Brain microvascular endothelial cell (primary cell): ENCODE measurements at places on chromosomes 2 and 18.

GRCh38 chr2:118291251-118291880 lies 203.1 kb downstream of the INSIG2 start:
- DNase-seq, result no peak

DNA sequence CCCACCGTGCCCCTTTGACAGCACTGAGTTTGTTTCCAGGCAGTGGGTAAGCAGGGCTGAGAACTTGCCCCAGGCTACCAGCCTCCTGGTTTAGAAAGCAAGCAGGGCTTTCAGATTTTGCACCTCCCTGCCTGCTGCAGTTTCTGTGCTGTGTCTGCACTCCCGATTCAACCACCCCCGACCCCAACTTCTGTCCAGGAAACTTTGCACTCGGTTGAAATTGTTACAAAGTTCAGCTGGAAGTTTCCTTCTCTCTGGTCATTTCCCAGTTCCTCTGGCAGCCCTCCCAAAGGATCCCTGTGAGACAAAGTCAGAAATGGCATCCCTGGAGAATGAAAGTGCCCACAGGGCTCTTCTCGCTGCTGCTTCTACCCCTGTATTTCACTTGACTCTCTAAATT lies 12.4 kb upstream of the UPP2 start:
- no peak for DNase-seq

DNA sequence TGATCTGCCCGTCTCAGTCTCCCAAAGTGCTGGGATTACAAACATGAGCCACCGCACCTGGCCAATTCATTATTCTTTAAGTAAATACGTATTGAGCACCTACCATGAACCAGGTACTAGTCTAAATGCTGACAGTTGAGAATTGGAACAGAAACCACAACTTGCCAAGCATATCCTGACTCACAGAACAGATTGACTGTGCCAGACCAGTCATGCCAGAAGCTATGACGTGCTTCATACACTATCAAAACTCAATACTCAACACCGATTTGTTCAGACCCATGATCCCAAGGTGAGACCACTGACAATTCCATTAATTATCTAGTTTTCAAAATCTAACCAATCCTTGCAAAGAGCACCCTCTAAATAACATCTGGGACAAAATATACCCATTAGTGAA lies 148.6 kb downstream of the B3GNT2 start:
- no peak for DNase-seq

DNA sequence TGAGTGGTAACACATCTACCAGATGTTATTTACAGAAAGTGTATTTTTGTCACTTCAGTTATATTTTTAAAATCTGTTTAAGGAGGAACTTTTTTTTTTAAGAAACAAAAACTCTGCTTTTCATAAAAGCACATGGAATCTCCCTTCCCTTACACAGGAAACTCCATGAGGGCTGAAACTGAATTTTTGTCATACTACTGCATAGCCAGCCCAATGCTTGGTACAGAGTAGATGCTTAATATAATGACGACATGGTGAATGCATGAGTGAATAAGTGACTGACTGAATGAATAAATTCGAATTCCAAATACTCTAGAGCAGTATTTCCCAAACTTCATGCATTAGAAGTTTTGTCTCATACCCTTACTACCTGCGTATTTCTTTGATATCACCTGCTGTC lies 86.5 kb downstream of the ROCK2 start:
- no peak for DNase-seq

DNA sequence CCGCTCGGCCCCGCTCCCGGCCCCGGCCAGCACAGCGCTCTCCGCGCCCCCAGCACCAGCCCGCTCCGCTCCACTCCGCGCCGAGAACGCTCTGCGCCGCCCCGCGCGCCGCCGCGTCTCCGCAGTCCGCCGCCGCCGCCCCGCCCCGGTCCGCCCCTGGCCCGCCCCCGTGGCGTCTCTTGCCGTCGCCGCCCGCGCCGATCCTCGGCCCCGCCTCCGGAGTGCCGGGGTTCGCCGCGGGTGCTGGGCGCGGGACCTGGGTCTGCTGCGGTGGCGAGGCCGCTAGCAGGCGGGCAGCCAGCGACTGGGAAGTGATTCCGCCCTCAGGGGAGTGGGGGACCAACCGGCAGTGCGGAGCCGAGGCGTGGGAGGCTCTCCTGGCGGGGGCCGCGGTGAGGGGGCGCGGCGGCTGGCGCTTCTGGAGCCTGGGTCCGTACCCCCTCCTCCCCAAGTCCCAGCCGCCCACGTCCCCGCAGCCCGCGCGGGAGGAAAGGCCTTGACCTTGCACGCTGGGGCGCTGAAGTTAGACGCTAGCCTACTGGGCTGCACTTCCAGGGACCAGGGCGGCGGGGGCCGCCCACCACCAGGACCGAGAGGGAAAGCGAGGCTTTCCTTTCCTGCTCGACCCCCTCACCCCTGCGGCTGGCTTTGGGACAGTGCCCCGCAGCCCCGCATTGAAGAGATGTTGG lies at the start of gene HS6ST1:
HS6ST1 (minus strand) TSS at position 93 of the 689 bp plus-strand sequence. CDS start 305 bp downstream, outside the sequence.
- DNase-seq, result peak; percentile 52

- DNase-seq, result no peak
Observed at GRCh38 chr2:217939629-217940245, 63.1 kb downstream of the TNS1 start.

DNA sequence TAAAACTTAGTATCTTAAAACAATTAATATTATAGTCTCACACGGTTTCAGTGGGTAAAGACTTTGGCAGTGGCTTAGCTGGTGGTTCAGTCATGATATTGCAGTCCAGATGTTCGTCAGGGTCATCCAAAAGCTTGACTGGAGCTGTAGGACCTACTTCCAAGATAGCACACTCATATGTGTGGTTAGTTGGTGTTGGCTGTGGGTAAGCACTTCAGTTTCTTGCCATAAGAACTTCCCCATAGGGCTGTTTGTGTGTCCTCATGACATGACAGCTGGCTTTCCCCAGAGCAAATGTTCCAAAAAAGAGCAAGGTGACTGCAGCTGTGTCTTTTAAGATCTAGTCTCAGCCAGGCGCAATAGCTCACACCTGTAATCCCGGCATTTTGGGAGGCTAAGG lies 48.5 kb upstream of the EPC2 start:
- no peak for DNase-seq

DNA sequence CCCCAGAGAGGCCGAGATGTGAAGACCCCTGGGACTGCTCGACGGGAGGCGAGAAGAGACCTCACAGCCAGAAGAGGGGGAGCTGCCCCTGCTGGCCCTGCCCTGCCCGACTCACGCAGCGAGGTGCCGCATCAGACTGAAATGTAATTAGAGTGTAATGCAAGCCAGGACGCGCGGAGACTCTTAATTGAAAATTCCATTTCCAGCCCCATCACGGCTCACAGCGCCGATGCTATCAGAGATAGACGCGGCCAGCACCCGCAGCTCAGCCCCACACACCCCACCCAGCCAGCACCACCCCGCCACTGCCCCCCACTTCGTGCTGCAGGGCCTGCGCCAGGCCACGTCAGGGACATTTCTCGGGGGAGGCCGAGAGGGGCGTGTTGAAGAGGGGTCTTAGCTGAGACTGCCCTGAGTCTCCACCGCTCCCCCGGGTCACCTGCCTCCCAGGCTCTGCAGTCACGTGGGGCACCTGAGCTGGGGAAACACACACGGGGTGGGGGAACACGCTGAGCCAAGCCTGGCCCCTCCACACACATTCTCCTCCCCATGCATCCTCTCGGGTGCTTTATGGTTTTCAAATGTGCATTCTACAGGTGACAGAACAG lies 78.1 kb downstream of the TEX51 start:
- DNase-seq, result no peak

- no peak for DNase-seq
Observed at GRCh38 chr18:36522509-36522908, 225.0 kb downstream of the FHOD3 start.

DNA sequence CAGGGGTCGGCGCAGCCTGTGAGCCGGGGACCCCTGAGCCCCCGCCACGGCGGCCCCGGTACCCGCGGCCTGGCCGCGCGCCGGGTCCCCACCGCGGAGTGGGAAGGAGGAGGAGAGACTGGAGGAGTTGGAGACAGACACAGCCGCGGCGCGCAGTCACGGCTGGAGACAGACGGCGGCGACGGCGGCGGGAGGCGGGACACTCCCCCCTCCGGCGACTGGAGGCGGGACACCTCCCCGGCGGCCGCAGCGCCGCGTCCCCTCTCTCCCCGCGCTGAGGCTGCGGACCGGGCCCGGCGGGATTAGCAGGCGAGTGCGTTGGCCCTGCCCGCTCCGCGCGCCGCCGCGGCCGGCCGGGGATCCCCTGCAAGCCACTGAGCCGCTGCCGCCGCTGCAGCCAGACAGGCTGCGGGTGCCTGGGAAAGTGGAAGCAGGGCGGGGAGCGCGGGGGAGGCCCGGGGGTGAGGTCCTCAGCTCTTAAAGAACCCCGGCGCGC lies 1.0 kb upstream of the LDLRAD4 start:
- DNase-seq, result no peak

- no peak for DNase-seq
Observed at GRCh38 chr2:219636144-219636915, 8.9 kb downstream of the SLC4A3 start.

GRCh38 chr2:197268786-197269584 lies 41.6 kb downstream of the ANKRD44 start:
- DNase-seq, result no peak

- no peak for DNase-seq
Observed at GRCh38 chr2:151491496-151491895, 81.8 kb downstream of the RIF1 start.

DNA sequence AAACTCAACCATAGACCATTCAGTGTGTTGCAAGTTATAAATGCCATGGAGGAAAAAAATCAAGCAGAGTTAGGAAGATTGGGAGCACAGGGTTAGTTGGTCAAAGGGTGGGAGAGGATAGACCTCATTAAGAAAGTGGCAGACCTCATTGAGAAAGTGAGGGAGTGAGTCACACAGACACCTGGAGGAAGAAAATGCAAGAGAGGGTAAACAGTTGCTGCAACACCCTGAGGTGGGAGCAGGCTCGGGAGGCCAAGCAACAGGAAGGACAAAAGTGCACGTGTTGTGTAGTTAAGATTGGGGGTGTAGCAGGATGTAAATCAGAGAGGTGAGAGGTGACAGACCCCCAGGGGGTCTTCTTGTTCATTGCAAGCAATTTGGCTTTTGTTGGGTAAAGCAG lies 6.4 kb downstream of the IL1RL1 start:
- DNase-seq, result no peak

DNA sequence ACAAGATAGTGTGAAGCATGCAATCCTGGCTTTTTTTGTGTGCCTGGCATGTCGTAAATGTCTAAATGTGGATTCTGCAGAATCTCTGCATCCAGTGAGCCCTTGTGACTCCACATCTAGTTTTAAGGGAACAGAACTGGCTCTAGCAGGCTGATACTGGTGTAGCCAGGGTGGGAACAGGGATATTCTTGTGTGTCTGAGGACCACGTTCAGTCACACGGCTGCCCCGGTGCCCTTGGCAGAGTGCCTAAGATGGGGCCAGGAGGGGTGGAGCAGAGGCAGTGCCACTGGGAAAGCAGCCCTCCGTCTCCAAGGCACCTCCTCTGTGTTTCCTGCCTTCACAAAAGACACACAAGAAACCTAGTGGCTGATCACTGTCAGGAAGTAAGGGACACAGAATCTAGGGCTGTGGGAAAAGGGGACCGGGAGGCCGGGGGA lies 91.5 kb upstream of the PARD3B start:
- DNase-seq, result peak; percentile 32
